ENCODE measurements at places on chromosomes 3 and 15. TPM values are rescaled to one million over a fixed set of nuclear protein-coding genes. Genes with fewer than 3 reads are reported as not detected.

GRCh38 chr3:155285936-155286335, 7.5 kb downstream of the STRIT1 start:
- no peak overlapping the region for H3K27ac ChIP-seq
- no peaks in the 10 kb centered on the region for H3K27me3 ChIP-seq
- H3K36me3 ChIP-seq: no peaks in the 10 kb centered on the region
- H3K4me1 ChIP-seq: no peaks in the 10 kb centered on the region
- DNase-seq: no peak

DNA sequence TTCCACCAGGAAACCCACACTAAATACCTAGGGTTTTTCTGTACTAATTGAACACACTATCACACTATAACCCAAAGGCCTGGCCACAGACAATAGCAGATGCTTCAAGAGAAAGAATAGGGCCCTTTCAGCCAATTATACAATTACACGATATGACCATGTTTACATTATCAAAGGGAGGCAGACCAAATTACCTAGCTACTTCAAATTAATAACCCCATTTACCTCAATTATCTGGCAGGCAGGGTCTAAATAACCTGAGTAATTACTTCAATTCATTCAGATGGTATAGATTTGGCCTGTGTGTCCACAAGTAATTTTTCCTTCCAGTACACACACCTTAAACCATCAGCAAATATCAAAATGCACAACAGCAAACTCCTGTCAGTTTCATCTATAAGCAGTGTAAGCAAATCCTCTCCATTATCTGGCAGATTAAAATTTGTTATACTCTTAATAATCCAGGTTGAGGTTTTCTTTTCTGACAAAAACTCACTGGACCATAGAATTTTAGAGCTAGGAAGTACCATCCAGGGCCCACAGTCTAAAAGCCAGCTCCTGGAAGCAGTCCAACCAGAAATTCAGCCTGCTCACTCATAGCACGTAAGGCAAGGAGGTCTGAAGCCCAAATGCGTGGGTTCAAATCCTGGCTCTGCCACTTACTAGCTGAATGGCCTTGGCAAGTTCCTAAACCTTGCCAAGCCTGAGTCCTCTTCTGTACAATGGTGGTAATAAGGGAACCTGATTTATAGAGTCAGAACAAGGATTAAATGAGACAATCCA, 51.8 kb downstream of the RFTN1 start:
- H3K4me1 ChIP-seq: no peaks in the 10 kb centered on the region
- DNase-seq: no peak
- H3K27ac ChIP-seq: no peak overlapping the region
- H3K27me3 ChIP-seq: no peaks in the 10 kb centered on the region
- no peaks in the 10 kb centered on the region for H3K36me3 ChIP-seq

DNA sequence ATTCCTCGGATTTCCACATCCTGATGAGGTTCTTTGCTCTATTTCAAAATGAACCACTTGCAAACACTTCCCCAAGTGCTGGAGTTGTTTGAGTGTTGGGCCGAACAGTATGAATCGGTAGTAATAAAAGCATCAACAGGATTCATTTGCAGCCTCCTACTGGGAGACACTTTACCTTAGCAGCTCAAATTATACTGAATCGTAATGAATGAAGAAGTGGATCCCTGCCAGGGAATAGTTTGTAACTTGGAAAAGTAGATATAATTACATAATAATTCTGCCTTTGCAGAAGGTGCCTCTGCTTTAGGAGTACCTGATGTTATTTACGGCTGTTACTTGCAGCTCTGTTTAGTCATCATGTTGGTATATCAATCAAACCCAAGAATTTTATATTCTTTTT, 669.1 kb downstream of the CADM2 start:
- no peaks in the 10 kb centered on the region for H3K27me3 ChIP-seq
- no peak for DNase-seq
- H3K36me3 ChIP-seq: no peaks in the 10 kb centered on the region
- no peaks in the 10 kb centered on the region for H3K4me1 ChIP-seq
- H3K4me3 ChIP-seq: no peak overlapping the region

- DNase-seq: no peak
- H3K27ac ChIP-seq: no peak overlapping the region
- no peaks in the 10 kb centered on the region for H3K4me1 ChIP-seq
- no peaks in the 10 kb centered on the region for H3K36me3 ChIP-seq
- H3K27me3 ChIP-seq: no peaks in the 10 kb centered on the region
Measured at GRCh38 chr3:108403686-108404345, 106.6 kb downstream of the MYH15 start.

GRCh38 chr3:37731895-37732294, 129.8 kb upstream of the CTDSPL start:
- no peaks in the 10 kb centered on the region for H3K4me1 ChIP-seq
- no peaks in the 10 kb centered on the region for H3K36me3 ChIP-seq
- no peaks in the 10 kb centered on the region for H3K27me3 ChIP-seq
- H3K27ac ChIP-seq: no peak overlapping the region

- no peaks in the 10 kb centered on the region for H3K27me3 ChIP-seq
- no peaks in the 10 kb centered on the region for H3K36me3 ChIP-seq
- peaks cover 17% of the 10 kb centered on the region for H3K4me1 ChIP-seq
- H3K27ac ChIP-seq: no peak overlapping the region
Measured at GRCh38 chr3:48397767-48398681, 26.0 kb downstream of the FBXW12 start.

- no peak overlapping the region for H3K4me3 ChIP-seq
- no peaks in the 10 kb centered on the region for H3K27me3 ChIP-seq
- no peak for DNase-seq
Measured at GRCh38 chr3:5766848-5767247, 579.3 kb downstream of the EDEM1 start.

- DNase-seq: no peak
- peak overlapping the region; percentile 88 for H3K27ac ChIP-seq
- H3K4me1 ChIP-seq: peaks cover 31% of the 10 kb centered on the region
- H3K27me3 ChIP-seq: no peaks in the 10 kb centered on the region
- H3K4me3 ChIP-seq: no peak overlapping the region
Measured at GRCh38 chr15:73981761-73982221, 10.3 kb downstream of the STOML1 start.

MAGEL2 gene
- total RNA-seq: 0.15 TPM

CCR9 gene
- total RNA-seq: not detected

DNA sequence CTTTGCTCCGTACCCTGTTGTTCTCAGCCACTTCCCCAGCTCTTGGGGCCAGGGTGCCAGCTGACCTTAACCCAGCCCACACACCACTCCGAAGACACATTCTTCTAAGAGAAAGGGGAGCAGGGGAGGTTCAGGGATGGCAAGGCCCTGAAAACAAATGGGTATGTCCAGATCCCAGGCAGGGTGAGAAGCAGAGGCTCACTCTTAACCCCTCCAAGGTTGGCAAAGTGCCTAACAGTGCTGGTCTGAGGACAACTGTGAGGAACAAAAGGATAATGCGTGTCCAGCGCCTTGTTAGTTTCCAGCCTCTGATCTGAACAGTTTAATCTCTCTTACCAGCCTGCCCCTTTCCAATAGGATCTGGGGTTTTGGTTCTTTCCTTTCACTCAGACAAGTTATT, 1.5 kb downstream of the TMEM44 start:
- no peaks in the 10 kb centered on the region for H3K36me3 ChIP-seq
- H3K4me1 ChIP-seq: no peaks in the 10 kb centered on the region
- H3K27me3 ChIP-seq: no peaks in the 10 kb centered on the region

TEX55 gene
- total RNA-seq: not detected
